ENCODE measurements at places on chromosomes 2 and 18. TPM values are rescaled to one million over a fixed set of nuclear protein-coding genes. Genes with fewer than 3 reads are reported as not detected.

Gene LYG2
- total RNA-seq: not detected

DNA sequence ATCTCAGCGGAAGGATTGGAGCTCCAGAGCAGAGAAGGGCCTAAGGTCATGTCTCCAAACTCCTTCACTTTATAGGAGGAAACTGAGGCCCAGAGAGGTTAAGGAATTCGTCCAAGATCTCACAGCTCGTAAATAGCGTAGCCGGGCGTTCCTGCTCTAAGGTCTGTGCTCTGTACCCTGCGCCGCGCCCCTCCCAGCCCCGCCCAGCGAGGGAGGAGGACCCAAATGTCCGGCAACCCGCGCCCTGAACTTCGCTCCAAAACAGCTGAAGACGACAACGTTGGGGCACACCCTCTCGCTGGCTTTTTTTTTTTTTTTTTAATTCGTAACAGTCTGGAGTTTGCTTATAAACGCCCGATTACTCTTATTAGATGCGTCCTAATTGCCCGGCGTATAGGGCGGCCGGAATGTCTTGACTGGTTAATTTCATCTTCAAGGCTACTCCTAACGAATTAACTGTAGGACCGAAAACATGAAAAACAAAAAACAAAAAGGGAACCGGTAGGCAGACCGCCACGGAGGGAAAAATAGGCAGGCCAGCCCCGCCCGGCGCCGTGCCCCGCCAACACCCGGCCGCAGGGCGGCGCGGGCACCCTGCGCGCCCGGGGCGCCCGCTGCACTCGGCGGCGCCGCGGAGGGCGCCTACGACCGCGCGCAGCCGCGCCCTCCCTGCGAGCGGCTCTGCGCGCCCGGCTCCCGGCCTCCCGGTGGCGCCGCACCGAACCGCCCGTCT, 928 bp upstream of the FOSL2 start:
- H3K36me3 ChIP-seq: no peaks in the 10 kb centered on the region
- no peaks in the 10 kb centered on the region for H3K27me3 ChIP-seq
- H3K27ac ChIP-seq: peak overlapping the region; percentile 89
- peak; percentile 51 for DNase-seq
- H3K4me3 ChIP-seq: peak overlapping the region; percentile 74
- H3K4me1 ChIP-seq: peaks cover 22% of the 10 kb centered on the region

DNA sequence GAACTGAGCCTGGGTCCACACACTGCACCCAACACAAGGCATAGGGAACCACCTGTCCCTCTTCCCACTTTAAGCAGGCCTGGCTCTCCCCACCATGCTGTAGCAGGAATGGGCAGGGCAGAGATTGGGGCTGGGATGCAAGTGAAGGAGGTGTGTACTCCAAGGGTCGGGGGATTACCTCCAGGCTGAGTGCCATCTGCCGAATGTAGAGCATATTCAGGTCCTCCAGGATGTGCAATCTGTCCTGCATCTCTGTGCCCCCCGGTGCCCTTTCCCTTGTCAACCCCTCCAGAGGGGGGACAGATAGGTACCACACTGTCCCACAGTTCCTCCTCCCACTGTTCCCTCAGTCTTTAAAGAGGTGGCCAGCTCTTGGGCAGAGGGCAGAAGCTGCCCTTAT, 2.4 kb downstream of the RTKN start:
- DNase-seq: no peak
- H3K36me3 ChIP-seq: no peaks in the 10 kb centered on the region
- peaks cover 49% of the 10 kb centered on the region for H3K4me1 ChIP-seq
- peak overlapping the region; percentile 80 for H3K27ac ChIP-seq
- peak overlapping the region; percentile 65 for H3K4me3 ChIP-seq

Gene CCDC102B
- 12.5 TPM for total RNA-seq

Gene TMEM200C
- total RNA-seq: not detected

Gene POTEC
- total RNA-seq: not detected

- peak within 1 kb of the TSS; percentile 89 for H3K27ac ChIP-seq
- peak; percentile 98 for DNase-seq
- H3K36me3 ChIP-seq: no peaks in the 10 kb centered on the region
- peak within 1 kb of the TSS; percentile 71 for H3K4me3 ChIP-seq
- H3K4me1 ChIP-seq: peaks cover 20% of the 10 kb centered on the region
Measured at GRCh38 chr18:24397694-24398368, at the start of gene OSBPL1A. Gene OSBPL1A (minus strand): TSS chr18:24397824. CDS start chr18:24377533, 20,291 bp downstream.

Gene TNP1
- not detected for total RNA-seq

DNA sequence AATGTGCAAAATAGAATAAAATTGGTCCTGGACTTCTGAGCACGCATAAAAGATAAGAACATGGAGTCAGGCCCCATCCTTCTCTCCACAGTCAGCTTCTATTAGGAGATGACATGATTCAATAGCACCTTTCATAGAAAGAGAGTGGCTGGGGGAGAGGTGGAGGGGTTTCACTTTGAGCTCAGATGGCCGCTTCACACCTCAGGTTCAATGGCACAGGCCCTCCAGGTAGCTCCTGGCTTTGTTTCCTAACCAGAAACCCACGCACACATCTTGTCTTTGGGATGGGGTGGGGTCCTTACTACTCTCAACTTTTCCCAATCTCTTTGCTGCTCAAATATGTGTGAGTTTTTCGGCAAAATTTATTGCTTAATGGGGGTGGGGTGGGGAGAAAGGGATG, 332.3 kb downstream of the CLIP4 start:
- no peak overlapping the region for H3K27ac ChIP-seq
- DNase-seq: no peak
- no peaks in the 10 kb centered on the region for H3K27me3 ChIP-seq
- H3K4me1 ChIP-seq: peaks cover 20% of the 10 kb centered on the region

DNA sequence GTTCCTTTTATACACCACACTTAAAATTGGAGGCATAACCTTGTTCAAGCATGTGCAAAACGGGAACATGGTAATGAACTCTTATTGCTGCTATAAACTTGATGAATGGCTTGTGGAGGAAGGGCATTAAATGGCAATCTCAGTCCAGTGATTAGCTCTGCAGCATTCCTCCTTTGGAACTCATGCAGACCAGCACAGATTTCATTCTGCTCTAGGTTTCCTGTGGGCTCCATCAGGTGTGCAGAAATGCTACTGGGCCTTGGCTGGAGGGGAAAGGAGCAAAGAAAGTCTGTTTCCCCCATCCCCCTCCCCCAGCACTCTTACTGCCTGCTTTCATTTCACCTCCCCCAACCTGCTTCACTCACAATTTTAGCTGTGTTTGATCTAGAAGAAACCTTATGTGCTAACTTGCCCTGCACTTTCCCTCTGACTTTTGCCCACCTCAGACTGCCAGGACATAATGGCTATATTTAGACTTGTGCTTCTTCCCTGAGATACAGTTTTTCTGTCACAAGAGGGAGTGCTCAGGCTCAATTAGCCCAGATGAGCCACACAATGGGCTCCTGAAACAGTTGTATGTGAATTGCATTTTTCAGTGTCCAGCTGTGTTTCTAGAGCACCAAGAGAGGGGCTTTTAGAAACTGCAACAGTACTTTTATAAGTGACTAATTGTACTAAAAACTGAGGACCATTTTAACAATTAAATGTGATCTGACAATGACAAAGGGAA, 109.8 kb downstream of the FSHR start:
- no peaks in the 10 kb centered on the region for H3K4me1 ChIP-seq
- H3K4me3 ChIP-seq: no peak overlapping the region

Gene XIRP2
- total RNA-seq: 0.17 TPM

GRCh38 chr18:3794537-3795348, 344.8 kb downstream of the TGIF1 start:
- peak overlapping the region; percentile 55 for H3K27ac ChIP-seq
- DNase-seq: peak; percentile 94
- H3K4me1 ChIP-seq: peaks cover 35% of the 10 kb centered on the region
- peaks cover 43% of the 10 kb centered on the region for H3K36me3 ChIP-seq
- H3K27me3 ChIP-seq: no peaks in the 10 kb centered on the region

DNA sequence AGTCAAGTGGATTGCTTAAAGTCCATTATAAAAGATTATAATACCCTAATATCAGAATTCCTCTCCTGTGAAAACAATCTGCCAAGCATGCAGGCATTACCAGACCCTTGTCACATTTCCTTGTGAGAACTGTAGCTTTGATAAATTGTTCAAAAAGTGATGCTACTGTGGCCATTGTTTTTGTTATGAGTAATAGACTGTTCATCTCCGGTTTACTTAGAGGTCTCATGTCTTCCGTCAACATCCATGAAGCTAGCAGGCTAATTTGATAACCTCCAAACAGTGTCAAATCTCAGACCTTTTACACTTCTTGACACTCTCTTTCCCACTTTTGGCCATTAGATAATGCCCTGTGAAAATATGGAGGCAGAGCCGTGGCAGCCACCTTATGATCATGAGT, 342.7 kb downstream of the CPS1 start:
- H3K27ac ChIP-seq: no peak overlapping the region
- H3K4me1 ChIP-seq: no peaks in the 10 kb centered on the region
- no peaks in the 10 kb centered on the region for H3K27me3 ChIP-seq
- no peak for DNase-seq

DNA sequence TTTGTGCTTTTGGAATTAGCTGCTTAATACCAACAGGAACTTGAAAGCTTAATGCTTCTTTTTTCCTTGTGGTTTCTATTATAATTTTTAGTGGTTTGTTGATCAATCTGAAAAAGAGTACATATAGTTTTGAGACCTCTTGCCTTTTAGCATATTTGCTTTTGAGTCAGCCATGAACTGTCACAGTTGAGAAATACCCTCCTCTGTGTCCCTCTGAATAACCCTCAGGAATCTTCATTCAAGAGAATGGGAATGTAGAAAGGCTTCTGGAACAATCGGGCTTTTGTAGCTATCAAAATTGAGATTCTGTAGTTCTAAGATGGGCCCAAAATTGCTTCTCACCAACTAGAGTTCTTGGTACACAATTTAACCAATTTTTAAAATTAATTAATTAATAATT, 451.1 kb upstream of the TRIB2 start:
- no peaks in the 10 kb centered on the region for H3K36me3 ChIP-seq
- no peak for DNase-seq
- no peak overlapping the region for H3K4me3 ChIP-seq
- no peak overlapping the region for H3K27ac ChIP-seq
- no peaks in the 10 kb centered on the region for H3K27me3 ChIP-seq

DNA sequence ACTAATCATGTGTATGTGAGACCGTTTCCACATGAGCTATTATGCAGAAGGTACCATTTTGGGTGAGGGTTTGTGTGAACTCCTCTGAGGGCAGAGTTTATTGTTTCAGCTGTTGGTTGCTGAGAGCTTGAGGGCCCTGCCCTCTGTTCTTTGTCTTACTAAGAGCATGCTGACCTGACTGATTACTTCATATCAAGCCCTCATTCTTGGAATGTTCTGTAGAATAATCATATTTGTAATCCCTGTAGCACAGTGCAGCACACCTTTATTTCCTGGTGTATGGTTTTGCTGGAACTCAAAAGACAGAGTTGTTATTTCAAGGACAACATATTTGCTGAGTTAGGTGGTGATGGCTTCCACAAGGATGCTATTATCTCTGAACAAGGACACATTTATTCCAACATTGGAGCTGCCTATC, 118.5 kb downstream of the GALNT3 start:
- peaks cover 22% of the 10 kb centered on the region for H3K4me1 ChIP-seq
- H3K27ac ChIP-seq: no peak overlapping the region
- no peaks in the 10 kb centered on the region for H3K27me3 ChIP-seq
- no peak for DNase-seq
- H3K4me3 ChIP-seq: no peak overlapping the region

DNA sequence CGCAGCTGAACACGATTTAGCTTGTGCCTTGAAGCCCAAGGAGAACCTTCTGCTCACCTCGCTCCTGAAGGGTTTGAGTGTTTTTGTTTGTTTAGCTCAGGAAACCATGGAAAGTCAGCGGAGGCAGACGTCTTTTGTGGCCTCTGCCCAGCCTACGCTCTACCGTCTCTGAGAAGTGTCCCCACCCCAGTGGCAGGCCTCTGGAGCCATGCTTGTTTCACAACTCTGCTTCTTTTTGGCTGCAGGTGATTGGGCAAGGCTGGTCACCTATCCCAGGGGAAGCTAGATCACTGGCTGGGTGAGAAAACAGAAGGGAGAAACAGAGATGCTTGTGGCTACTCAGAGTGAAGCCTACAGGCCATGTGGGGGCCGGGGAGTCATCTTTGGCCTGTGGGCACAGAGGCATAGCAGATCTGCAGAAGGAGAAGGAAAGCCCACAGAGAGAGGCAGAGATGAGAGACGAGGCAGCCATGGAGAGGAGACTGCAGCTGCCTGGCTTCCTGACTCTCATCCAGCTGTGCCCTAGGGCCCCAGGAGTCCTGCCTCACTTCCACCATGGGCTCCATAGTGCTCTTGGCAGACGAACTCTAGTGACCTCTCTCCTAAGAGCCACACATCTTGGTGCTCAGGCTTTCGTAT, 50.1 kb downstream of the CIB4 start:
- no peak for DNase-seq
- no peak overlapping the region for H3K4me3 ChIP-seq
- no peaks in the 10 kb centered on the region for H3K36me3 ChIP-seq
- H3K4me1 ChIP-seq: no peaks in the 10 kb centered on the region
- H3K27ac ChIP-seq: no peak overlapping the region

Gene ABCG8
- not detected for total RNA-seq

DNA sequence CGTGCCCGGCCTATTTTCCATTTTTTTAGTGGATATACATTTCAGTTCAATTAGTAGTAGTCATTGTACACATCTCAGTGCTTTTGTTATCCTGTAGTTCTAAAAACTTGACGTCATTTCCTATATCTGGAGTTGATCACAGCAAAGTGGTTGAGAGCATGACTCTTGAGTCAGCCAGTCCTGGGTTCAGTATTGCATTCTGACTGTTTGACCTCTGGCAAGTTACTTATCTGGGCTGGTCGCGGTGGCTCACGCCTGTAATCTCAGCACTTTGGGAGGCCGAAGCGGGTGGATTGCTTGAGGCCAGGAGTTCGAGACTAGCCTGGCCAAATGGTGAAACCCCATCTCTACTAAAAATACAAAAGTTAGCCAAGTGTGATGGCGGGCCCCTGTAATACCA, 50.4 kb upstream of the PPM1B start:
- H3K27me3 ChIP-seq: no peaks in the 10 kb centered on the region
- H3K4me3 ChIP-seq: no peak overlapping the region
- no peaks in the 10 kb centered on the region for H3K4me1 ChIP-seq
- H3K36me3 ChIP-seq: no peaks in the 10 kb centered on the region
- DNase-seq: no peak
- no peak overlapping the region for H3K27ac ChIP-seq

DNA sequence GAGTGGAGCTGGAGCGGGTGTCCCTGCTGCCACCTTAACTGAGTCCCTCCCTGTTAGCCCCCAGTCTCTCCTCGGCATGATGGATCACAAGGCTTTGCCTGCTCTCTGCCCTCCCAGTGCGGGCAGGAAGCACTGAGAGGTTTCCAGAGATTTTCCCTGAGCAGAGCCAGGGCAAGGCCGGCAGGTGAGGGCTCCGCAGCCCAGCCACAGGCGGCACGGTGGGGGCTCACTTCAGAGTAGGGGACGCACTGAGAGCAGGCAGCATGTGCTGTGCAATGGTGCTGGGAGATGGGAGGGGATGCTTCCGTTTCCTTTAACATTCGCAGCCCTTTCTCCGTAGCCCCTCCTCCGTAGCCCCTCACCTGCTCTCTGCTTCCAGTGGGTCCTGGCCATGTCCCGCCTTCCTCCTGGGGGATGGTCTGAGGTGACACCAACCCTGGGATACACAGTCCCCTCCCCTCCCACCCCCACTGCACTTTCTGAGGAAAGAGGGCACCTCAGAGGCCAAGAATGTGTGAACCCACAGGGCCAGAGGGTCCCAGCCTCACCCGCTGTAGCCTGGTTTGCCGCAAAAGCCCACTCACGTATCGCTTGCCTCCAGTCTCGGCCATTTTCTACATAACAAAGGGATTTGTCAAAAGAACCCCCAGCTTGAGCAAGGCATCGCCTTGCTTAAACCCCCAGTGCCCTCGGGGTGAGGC, 10.7 kb downstream of the KCNF1 start:
- H3K4me3 ChIP-seq: no peak overlapping the region
- no peaks in the 10 kb centered on the region for H3K36me3 ChIP-seq
- H3K4me1 ChIP-seq: no peaks in the 10 kb centered on the region
- H3K27me3 ChIP-seq: no peaks in the 10 kb centered on the region
- DNase-seq: no peak

All from A673 (cell line).